ENCODE measurements at places on chromosomes 5 and 9.

DNA sequence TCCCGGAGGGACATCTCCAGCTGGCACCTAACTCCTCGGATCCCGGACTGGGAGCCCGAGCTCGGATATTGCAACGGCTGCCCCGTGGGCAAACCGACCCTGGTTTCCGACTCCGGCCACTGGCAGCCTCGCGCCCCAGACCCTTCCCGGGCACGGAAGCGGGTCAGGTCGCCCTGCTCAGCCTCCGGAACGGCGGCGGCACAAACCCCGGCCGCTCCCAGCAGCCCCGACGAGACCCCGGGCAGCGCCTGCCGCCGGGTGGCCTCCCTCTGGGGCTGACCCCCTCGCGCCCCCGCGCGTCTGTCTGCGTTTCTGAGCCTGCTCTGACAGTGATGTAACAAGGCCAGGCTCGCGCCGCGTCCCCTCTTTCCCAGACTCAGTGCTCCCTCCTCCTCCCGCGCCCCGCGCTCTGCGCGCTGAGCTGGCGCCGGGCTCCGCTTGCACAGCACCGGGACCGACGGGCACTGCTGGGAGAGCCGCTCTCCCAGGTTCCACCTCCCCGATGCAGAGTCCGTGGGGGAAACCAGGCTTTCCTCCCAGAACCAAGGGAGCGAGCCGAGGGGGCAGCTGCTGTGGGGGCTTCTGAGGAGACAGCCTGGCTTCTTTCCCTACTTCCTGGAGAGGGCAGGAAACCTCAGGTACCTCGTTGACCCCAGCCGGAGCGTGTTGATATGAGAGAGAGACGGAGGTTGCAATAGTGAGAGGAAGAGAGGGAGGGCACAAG lies at the start of gene TMEM215:
Gene TMEM215, plus strand, starts transcription at position 373 of the 724 bp plus-strand sequence. CDS start 644 bp downstream, outside the sequence.
- no peak for DNase-seq

- peak; percentile 7 for DNase-seq
These were observed 616.4 kb upstream of the NUDT12 start for GRCh38 chr5:104178829-104179456.

GRCh38 chr5:10635867-10636350 lies 72.0 kb downstream of the ANKRD33B start:
- DNase-seq: no peak

GRCh38 chr5:54835647-54836046 lies 149.7 kb downstream of the ESM1 start:
- no peak for DNase-seq

DNA sequence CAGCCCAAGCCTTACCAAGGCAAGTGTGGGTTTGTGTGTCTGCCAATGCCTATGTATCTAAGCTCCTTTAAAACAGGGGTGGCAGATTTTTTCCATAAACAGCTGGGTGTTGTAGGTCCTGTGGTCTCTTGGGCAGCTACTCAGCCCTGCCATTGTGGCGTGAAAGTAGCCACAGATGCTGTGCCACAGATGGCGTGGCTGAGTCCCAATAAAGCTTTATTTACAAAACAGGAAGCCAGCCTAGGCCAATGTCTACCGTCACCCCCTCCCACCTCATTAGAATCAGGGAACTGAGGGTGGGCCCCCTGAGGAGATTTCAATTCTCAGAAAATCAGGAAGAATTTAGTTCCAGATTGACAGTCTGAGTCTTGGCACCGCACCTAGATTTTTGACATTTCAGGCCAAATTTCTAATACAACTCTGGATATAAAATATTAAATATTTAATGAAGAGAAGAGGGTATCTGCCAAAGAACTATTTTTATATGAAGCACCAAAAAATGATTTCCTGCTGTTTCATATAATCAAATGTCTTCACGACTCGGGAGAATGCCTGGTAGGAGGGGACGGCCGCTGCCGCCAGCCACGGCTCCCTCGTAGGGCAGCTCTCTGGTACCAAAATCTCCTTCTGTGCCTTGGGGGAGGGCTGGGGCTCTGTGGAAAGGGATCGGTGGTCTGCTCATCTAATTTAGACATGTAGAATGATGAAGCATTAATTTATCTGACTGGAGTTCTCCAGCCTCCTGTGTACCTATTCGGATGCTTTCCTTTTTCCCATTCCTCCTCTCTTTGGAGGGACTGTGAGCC lies 420.9 kb downstream of the IRX2 start:
- no peak for DNase-seq

GRCh38 chr5:88602584-88602983 lies 280.4 kb downstream of the MEF2C start:
- DNase-seq: no peak

DNA sequence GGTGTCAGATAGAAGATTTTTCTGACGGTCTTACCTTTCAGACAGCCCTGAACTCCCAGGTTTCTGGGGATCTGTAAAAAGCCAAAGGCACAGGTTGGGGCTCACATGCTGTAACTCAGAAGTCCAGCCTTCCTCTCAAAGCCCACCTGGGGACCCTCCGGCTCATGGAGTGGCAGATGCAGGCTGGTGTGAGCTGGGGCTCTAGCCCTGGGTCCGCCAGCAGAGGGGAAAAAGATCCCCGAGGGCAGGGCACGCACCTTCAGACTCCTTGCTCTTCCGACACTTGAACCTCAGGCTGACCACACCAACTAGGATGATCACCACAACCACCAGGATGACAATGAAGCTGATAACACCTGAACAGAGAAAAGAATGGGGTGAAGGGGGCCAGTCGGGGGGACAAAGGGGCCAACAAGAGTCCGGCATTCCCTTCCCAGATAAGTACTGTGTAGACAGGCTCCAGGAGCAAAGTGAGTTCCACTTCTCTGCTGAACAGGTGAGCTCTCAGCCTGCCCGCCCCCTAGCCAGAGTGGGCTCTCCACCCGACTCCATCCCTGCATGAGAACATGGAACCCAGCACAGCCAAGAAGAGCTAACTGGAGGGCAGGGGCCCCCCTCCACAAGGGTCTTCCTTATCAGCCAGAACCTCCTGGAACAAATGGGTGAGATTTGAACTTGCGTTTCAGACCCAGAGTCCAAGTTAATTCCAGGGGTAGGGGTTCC lies 7.8 kb downstream of the ECSCR start:
- DNase-seq: no peak

DNA sequence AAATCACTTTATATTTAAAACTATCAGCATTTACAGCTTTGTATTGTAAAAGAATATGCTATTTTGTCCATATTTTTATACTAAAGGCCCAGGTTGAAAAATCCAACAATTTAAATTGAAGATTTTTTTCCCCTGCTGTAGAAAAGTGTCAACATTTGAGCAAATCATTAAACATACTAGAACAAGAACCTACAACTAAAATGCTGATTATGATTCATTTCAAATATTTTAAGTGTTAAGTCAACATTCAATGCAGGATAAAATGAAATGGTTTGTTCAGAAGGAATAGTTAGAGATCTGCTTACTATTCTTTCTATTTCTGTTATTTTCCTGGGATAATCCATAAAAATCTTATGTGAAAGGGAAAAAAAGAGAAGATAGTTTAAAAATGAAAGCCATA lies 866.5 kb upstream of the DMAC1 start:
- DNase-seq: no peak

GRCh38 chr5:50711280-50711679 lies 44.8 kb downstream of the PARP8 start:
- peak; percentile 40 for DNase-seq

DNA sequence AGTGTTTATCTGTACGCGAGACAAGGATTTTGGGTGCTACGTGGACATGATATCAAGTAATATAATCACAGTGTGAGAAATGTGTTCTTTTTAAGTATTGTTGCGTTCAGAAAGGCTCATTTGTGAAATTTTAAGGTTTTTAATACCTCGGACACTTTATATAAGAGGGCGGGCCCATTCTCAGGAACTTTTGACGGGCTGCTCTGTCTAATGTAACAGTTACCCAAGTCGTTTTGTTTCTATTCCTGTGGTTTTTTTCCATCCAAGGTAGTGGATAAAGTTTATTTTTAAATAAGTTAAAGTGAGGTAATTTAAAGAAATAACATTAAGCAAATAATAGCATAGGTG lies 525 bp downstream of the SRP19 start:
- DNase-seq: no peak

- no peak for DNase-seq
These were observed 170.1 kb downstream of the ADAMTS12 start for GRCh38 chr5:33721491-33722200.

DNA sequence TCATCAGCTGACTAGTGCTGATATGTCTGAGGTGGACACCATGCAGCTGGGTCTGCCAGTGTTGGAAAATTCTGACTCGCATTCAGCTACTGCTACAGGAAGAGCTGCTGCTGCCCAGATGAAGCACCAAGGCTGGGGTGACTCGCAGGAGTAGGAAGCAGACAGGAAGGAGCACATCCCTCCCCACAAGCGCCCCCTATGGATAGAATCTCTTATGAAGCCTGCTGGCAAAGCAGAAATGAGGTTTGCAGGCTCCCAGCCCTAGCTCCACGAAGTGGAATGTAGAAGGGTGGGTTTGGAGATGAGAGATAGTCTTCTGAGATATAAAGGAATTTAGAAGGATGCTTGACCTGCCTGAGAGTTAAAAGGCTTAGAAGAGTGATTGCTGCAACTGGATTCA lies 443.0 kb downstream of the ACTL7B start:
- no peak for DNase-seq

DNA sequence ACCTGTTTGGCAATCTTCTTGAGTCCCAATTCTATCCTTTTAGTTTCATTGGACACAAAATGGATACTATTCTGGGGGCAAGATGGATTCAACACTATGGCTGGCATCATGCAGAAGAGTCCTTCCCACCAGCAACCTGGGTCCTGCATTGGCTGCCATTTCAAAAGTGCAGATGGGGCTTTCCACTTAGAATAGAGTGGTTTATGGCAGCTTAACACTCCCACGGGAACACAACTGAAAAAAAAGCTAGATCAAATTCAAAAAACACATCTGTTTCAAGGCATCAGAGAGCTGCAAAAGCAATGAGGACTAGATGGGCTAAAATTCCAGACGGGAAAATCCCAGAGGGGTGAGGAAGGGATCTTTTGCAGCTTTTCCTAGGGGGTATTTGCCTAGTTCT lies 11.2 kb upstream of the HMHB1 start:
- DNase-seq: no peak

DNA sequence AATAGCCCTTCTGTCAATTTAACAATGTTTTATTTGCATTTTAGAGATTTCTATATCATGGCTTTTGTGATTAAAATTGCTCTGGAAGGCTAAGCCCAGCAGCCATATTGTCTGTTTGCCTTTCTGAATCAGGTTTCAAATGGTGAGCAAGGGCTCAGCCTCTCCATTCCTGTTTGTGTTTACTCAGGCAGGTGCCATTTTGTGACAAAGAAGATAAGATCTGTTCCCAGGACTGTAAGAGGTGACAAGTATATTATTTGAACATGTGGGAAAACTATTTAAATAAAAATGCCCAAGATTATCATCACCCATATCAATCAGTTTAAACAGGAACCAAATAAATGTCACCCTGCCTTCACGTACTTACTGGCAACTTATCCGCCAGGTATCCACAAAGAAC lies 641.3 kb upstream of the KLF4 start:
- DNase-seq: no peak

DNA sequence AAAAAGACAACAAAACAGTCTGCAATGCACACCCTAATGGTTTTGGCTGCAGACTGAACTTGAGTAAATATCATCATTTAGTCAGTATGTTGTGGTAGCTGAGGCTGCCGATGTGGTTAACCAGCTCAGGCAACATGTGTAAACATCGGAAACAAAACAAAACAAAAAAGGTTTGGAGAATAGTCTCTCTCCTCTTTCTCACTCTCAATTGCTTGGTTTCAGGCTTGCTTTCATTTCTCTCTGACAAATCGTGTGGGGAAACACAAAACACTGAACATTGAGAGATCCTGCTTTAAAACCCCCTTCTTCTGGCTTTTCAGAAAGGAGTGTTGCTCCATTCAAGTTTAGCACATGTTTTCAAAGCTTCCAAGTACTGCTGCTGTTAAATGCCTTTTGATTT lies 453.3 kb downstream of the BNC2 start:
- no peak for DNase-seq

GRCh38 chr5:16548115-16548514 lies 68.7 kb downstream of the RETREG1 start:
- no peak for DNase-seq

GRCh38 chr5:66198837-66199236 lies 54.7 kb downstream of the SREK1 start:
- DNase-seq: no peak

DNA sequence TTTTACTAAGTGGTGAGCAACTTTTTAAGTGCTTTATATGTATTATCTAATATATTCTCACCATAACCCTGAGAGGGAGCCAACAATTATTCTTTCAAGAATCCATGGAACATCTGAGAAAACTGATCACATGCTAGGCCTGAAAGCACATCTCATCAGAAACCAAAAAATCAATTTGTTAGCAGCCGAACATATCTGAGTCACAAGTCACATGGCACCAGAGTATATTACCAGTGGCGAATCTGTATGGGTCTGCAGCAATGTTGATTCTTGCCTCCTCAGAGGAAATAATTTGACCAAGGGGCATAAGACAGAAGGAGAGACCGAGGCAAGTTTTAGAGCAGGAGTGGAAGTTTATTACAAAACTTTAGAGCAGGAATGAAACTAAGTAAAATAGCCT lies 25.3 kb upstream of the SIL1 start:
- no peak for DNase-seq

DNA sequence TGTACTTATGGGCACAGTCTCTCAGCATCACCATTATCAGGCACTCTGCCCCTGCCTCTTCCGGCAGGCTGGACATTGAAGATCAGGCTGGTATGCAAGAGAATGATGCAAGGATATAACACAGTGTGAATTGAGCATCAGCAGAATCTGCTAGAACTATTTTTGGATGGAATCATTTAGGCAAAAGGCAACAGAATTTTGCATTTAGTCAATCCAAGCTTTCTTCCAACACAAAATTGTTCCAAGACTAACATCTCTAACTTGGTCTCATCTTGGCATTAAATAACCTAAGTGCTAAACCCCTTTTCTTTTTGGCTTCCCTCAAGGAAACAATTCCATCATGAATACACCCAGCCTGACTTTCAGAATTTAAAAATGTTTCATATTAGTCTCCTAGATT lies 339.9 kb downstream of the PRELID2 start:
- DNase-seq: no peak

DNA sequence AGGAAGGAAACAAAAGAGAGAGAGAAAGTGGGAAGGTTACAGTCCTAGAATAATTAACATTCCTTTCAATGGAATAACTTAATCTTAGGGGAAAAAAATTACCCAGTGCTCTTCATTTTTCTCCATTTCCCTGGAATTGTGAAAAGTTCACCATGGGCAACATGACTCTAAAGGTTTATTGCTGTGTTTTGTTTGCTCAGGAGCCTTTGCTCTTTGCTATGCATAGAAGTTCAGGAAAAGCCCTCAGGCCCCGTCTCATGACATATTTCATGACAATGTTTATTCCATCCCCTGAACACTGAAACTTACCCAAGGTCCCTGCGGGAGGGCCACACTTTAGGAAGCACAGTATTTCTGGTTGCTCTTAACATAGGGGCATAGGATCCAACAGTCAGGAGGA lies 9.8 kb upstream of the CTSL start:
- DNase-seq: no peak

DNA sequence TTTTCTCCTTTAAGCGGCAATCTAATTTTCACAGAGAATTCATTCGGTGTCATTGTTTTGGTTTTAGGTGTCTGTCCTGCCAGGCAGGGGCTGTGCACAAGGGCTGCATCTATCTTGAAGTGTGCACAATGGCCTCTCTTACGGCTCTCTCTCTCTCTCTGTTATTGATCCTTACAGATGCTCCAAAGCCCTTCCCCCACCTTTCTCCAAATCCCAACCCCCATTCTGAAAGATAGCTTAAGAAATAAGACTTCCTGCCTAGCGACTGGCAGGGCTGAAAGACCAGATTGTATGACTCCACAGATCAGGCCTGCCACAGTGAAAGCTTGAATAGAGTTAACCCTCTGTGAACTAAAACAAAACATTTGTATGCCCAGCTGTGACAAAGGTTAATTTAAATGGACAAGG lies 86.5 kb upstream of the NR5A1 start:
- DNase-seq: no peak

Measured in hippocampal formation (tissue), 2 donors.